ENCODE measurements at places on chromosomes 16 and 17. TPM values are rescaled to one million over a fixed set of nuclear protein-coding genes. Genes with fewer than 3 reads are reported as not detected.

Gene SCGB1C2
- not detected for total RNA-seq

Gene OR1F1
- not detected for total RNA-seq

Gene ORAI3
- 26.6 TPM for total RNA-seq

Gene TNFRSF13B
- total RNA-seq, result not detected

Gene DRC3
- total RNA-seq, result 1.5 TPM

Gene KCNJ16
- 3.3 TPM for total RNA-seq

Gene SLC5A10
- 0.17 TPM for total RNA-seq

Gene CDRT15L2
- total RNA-seq, result not detected

Gene PGP
- total RNA-seq, result 5.8 TPM

- DNase-seq, result no peak
These were observed 48.4 kb downstream of the SOCS1 start for GRCh38 chr16:11207646-11208045.

- no peak for DNase-seq
These were observed 214.5 kb upstream of the CIBAR2 start for GRCh38 chr16:85326794-85327181.

DNA sequence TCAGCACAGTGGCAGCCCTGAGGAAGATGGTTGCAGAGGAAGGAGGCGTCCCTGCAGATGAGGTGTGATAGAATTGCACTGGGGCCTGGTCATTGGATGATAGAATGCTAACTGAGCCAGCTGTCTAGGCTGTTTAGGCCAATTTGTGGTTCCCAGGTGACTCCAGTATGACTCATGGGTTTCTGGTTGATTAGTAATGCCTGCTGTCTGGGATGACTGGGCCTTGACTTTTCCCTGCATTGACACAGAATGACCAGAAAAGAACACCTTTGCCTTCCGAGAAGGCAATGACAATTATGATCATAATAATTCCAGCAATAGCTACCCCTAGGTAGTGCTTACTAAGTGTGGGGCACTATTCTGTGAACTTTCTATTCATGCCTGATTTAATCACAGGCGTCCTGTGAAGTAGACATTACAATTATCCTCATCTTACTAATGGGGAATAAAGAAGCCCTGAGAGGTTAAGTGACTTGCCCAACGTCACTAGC, 31.5 kb downstream of the USP43 start:
- no peak for DNase-seq

- peak; percentile 60 for DNase-seq
These were observed 92.8 kb downstream of the IRX3 start for GRCh38 chr16:54193665-54194333.

- DNase-seq, result no peak
These were observed 6.6 kb downstream of the PRSS8 start for GRCh38 chr16:31128711-31129567.

- DNase-seq, result peak; percentile 54
These were observed 716 bp downstream of the TMEM94 start for GRCh38 chr17:75457047-75457654.

GRCh38 chr17:27348196-27348595, 54.3 kb downstream of the WSB1 start:
- no peak for DNase-seq

- peak; percentile 91 for DNase-seq
These were observed 4.0 kb downstream of the MAFG start for GRCh38 chr17:81923302-81924260.

DNA sequence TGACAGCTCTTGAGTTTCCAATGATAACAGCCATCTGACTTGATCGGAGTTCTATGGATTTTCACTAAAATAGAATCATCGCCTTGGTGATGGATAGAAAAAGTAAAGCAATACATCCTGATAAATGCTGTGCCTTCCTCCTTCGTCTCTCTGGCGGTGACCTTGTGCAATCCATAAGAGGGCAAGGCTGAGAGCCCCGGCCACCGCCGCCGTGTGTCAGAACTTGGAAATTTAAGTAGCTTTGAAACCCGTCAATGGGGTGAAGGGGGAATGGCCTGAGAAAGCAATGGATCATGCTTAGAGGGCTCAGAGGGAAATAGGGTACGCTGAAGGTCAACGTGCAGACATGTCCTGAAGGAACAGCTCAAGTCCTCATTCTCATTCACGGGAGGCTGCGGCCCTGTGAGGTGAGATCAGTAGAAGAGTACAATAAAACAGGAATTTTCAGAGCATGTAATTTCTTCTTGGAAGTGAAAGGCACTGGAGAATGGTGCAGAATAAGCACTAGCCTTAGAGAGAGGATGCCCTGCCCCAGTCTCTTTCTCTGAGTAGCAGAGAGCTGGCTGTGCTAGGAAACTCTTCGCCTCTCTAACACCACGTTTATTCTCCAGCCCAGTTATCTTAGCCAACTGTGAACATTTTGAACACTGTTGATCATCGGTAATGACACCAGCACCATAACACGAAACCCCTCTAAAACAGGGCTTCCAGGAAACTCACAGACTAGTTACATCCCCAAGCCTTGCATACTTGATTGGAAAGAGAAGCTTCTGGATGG, 573.5 kb downstream of the WWOX start:
- no peak for DNase-seq

GRCh38 chr16:82042144-82042543, 7.1 kb downstream of the HSD17B2 start:
- DNase-seq, result no peak

GRCh38 chr16:24540602-24541210, 1.3 kb downstream of the RBBP6 start:
- DNase-seq, result peak; percentile 44

- no peak for DNase-seq
These were observed 3.1 kb downstream of the C17orf50 start for GRCh38 chr17:35763767-35764122.

DNA sequence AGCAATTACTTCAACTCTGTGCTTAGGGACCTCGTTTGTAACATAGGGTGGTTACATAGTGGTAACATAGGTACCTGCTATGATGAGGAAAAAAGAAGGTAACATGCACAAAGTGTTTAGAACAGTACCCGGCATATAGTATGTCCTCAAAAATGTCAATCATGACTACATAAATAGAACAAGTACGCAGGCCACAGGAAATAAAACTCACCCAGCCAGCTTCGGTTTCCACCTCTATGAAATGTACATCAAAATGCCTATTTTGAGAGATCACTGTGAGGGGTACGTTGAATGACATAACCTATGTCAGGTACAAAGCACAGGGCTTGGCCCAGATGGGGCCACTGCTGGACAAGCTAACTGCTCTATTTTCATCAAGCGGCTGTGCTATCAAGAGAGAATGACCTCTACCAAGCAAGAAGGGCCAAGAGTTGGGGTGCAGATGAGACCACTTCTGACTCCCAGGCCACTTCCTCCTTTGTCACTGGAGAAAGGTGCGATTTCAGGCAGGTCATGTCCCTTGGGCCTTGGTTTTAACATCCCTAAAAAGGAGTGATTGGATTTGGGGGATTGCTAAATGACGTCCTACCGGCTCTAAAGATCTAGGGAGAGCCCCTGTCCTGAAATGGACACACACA, 45.4 kb downstream of the WSB1 start:
- no peak for DNase-seq

DNA sequence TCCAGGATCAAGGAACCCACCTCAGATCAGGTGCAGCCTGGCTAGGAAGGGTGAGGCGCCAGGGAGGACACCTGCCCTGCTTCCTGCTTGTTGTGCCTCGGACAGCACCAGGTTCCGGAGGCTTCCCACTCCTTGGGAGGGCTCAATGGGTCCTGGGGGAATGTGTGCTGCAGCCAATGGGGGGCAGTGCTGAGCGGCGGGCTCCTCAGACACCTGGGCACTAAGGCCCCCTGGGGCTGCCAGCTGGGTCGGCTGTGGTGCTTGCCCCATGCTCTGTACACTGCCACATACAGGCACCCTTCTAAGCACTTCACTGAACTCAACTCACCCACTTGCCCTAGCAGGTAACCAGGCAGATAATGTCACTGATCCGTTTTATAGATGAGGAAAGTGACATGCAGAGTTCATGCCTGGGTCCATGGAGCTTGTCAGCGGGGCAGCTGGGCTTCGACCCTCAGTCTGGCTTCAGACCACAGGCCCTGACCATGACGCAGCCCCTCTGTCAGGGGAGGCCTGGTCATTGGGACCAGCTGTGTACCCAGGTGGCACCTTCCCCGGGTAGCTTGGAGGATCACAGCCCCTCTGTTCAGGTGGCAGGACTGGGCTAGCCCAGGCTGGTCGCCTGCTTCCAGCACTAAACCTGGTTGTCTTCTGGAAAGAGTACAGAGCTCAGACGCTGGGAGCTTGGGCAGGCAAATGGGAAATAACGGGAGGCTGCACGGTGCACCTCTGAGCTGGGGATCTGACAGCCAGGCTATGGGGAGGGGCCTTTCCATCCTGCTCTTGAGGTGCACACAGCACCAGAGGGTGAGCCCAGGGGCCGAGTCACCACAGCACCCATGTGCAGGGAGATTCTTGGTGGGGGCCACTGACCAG, 8.2 kb downstream of the FN3K start:
- DNase-seq, result no peak

DNA sequence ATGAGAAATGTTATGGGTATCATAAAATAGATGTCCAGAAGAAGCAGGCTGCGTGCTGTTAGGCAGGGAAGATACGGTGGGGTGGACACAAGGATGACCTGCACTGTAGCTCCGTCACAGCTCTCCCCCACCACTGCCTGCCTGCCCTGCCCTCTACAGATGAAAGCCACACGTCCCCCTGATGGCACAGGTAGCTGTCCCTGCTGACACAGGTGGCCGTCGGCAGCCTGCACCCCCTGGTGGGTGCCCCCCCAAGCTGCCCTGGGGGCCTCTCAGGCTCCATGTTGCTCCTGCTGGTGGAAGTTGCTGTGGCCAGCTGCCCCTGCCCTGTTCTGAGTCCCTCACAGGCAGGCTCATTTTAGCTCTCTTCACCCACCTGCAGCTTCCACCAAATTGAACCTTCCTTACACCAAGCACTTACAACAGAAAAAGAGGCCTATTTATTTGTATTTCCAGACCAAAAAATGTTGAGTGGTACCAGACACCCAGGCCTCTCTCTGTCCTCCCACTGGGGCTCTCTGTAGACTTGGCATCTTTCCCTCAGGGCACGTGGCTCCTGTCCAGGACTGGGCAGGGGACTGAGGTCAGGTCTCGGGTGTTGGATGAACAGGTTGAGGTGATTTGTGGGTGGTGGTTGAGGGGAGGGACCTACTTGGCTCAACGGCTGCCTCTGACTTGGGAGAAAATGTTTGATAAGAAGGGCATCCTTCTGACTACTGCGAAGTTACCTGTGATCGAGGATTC, 50.1 kb upstream of the CACNG5 start:
- DNase-seq, result no peak

GRCh38 chr17:44417553-44417952, 28.1 kb upstream of the ITGA2B start:
- no peak for DNase-seq

DNA sequence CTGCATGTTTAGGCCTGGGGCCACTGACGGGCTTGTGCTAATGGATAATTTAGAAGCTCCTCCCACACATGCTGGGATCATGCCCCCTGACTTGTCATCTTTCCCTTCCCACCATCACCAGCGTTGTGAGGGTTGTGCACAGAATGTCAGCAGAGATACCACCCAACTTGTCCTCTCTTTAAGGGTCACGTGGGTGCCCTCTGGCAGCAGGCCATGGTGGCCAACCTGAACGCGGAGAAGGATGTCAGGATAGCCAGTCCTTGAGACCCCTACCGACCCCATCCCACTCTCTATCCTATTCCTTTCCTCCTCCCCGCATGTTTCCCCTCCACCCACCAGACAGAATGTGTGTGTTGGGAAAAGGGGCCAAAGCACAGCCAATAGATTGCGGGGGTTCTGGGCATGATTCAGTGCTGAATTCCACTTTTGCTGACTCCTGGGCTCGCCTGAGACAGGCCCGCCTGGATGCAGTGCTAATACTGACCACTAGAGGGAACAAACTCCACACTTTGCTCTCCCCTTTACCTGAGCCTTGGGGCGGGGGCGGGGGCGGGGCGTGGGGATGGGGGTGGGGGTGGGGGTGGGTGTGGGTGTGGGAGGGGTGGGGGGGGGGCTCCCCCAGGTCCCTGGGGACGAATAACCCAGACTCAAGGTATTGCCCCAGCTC, at the start of gene GH2:
Gene GH2, minus strand, starts transcription at position 10 of the 667 bp plus-strand sequence. CDS start 143 bp downstream, outside the sequence.
- DNase-seq, result peak; percentile 64

GRCh38 chr17:61701978-61702377, 111.0 kb upstream of the NACA2 start:
- no peak for DNase-seq

DNA sequence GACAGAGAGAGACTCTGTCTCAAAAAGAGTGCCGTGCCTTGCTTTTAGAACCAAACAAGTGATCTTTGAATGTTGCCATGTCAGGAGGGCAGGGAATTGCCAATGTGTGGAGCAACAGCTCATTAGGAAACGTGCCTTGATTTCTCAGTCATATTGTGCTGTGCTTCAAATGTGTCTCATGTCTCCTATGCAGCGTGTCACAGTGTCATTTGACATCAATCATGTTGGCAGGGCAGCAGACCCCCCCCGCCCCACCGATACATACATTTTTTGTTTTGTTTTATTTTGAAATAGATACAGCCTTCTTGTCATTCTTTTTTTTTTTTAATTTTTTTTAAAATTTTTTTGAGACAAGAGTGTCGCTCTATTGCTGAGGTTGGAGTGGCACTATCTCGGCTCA, 22.1 kb downstream of the MRC2 start:
- no peak for DNase-seq

DNA sequence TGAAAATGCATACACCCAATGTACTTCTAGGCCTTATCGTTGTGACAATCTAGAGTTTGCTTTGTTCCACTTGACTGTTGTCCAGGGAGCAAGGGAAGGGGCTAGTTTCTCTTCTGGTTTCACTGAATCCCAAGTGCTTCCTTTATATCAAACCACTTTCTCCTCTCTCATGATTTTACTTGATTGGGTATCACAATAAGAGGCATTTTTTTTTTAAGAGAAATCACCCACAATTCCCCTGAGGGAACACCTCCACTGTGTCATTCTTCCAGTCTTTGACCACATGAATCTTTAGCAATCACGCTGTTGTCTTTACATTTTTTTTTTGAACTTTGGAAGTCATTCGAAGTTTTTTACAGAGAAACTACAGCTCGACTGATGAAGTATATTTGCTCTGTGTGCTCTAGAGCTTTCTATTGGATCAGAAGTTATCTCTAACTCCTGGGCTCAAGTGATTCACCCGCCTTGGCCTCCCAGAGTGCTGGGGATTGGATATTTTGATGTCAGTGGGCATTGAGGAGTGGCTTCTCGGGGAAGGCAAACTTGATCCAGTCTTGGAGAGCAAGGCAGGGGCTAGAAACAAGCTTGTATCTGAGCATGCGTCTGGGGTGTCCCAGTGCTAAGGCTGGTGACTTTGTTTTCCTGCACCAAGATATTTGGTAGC, 3.0 kb downstream of the CDH1 start:
- no peak for DNase-seq

GRCh38 chr17:52158450-52159042, at the start of gene CA10:
CA10 (minus strand) TSS chr17:52158714.
- DNase-seq, result no peak
